ENCODE measurements at places on chromosomes 5 and 9.

GRCh38 chr9:127263664-127264063 lies 910 bp upstream of the GARNL3 start:
- no peak overlapping the region for H3K4me3 ChIP-seq
- no peaks in the 10 kb centered on the region for H3K4me1 ChIP-seq
- no peak overlapping the region for H3K27ac ChIP-seq
- H3K27me3 ChIP-seq, result no peaks in the 10 kb centered on the region
- no peaks in the 10 kb centered on the region for H3K36me3 ChIP-seq
- DNase-seq, result no peak

- DNase-seq, result peak; percentile 23
- peak within 1 kb of the TSS; percentile 70 for H3K27ac ChIP-seq
- H3K4me1 ChIP-seq, result peaks cover 50% of the 10 kb centered on the region
- no peaks in the 10 kb centered on the region for H3K36me3 ChIP-seq
- H3K4me3 ChIP-seq, result peak within 1 kb of the TSS; percentile 52
Observed at GRCh38 chr5:79069488-79070349, at the start of the genes BHMT2 and DMGDH. TSS of gene BHMT2 (plus strand) at chr5:79069767. CDS start at chr5:79069783, 16 bp downstream. TSS of gene DMGDH (minus strand) at chr5:79069674. CDS start at chr5:79069620, 54 bp downstream.

DNA sequence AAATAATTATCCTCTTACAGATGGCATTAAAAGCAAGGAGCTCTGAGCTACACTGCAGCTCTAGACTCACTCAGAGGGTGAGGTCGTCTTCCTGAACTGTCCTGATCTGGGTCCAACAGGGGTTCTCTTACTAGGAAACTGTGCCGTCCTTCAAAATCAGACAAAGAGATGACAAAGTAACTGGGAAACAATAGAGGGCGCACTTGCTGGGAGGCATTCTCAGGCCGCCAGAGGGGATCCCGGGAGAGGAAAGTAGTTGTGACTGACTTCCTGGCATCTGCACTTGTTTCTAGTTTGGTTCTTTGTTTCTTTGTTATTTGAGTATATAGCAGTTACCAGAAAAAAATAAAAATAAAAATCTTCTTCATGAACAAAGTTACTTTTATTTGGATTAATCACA lies 142.9 kb upstream of the MSX2 start:
- no peaks in the 10 kb centered on the region for H3K4me1 ChIP-seq
- no peaks in the 10 kb centered on the region for H3K36me3 ChIP-seq
- H3K4me3 ChIP-seq, result no peak overlapping the region

- no peak overlapping the region for H3K4me3 ChIP-seq
- no peaks in the 10 kb centered on the region for H3K4me1 ChIP-seq
- no peak overlapping the region for H3K27ac ChIP-seq
- no peaks in the 10 kb centered on the region for H3K36me3 ChIP-seq
- DNase-seq, result no peak
- H3K27me3 ChIP-seq, result no peaks in the 10 kb centered on the region
Observed at GRCh38 chr5:174154559-174154958, 109.1 kb downstream of the NSG2 start.

DNA sequence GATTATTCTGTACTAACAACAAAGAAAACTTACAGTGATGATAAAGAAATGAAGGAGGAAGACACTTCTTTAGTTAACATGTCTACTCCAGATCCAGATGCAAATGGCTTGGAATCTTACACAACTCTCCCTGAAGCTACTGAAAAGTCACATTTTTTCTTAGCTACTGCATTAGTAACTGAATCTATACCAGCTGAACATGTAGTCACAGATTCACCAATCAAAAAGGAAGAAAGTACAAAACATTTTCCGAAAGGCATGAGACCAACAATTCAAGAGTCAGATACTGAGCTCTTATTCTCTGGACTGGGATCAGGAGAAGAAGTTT lies 67.9 kb downstream of the VCAN start:
- no peak overlapping the region for H3K27ac ChIP-seq
- no peak overlapping the region for H3K4me3 ChIP-seq
- H3K36me3 ChIP-seq, result no peaks in the 10 kb centered on the region
- no peaks in the 10 kb centered on the region for H3K4me1 ChIP-seq
- H3K27me3 ChIP-seq, result peaks cover 4% of the 10 kb centered on the region
- DNase-seq, result no peak

All from HepG2 (cell line).